Aortic smooth muscle cell (primary cell): ENCODE measurements at places on chromosomes 6 and 20. TPM values are rescaled to one million over a fixed set of nuclear protein-coding genes. Genes with fewer than 3 reads are reported as not detected.

The SOX4 gene
- total RNA-seq = 16.2 and 21.3 TPM in 2 replicates

The MTRF1L gene
- total RNA-seq = 23.1 and 33.3 TPM in 2 replicates

The WFDC12 gene
- total RNA-seq = not detected in 2 replicates

The TDRD6 gene
- 0.12 and 0.13 TPM in 2 replicates for total RNA-seq

The EYA4 gene
- total RNA-seq = 0.12 and 0.13 TPM in 2 replicates

The GFRAL gene
- total RNA-seq = not detected in 2 replicates

The HAO1 gene
- not detected in 2 replicates for total RNA-seq

The ENPP5 gene
- total RNA-seq = 0.87 and 4.5 TPM in 2 replicates

The MYCT1 gene
- 3.7 and 4.1 TPM in 2 replicates for total RNA-seq

The LY6G6C gene
- total RNA-seq = not detected in 2 replicates

The THEMIS gene
- total RNA-seq = not detected in 2 replicates

The TMEM63B gene
- 19.4 and 21.5 TPM in 2 replicates for total RNA-seq

The FAM162B gene
- 0.40 TPM in 1 of 2 replicates, not detected in the other for total RNA-seq

The ZBTB24 gene
- total RNA-seq = 5.4 and 6.2 TPM in 2 replicates

The HMGCLL1 gene
- not detected in 2 replicates for total RNA-seq

The GSTA2 gene
- total RNA-seq = not detected in 2 replicates

The STMND1 gene
- not detected in 2 replicates for total RNA-seq

The PDYN gene
- under 0.01 TPM in 1 of 2 replicates, not detected in the other for total RNA-seq

The MUCL3 gene
- not detected in 2 replicates for total RNA-seq

The TMEM200A gene
- 71.9 and 102 TPM in 2 replicates for total RNA-seq

The CPNE5 gene
- total RNA-seq = 0.31 and 0.40 TPM in 2 replicates

The CALHM4 gene
- total RNA-seq = not detected in 2 replicates

The BNIP5 gene
- not detected in 2 replicates for total RNA-seq

The BTNL2 gene
- not detected in 2 replicates for total RNA-seq

The TFAP2D gene
- 0.25 and 0.26 TPM in 2 replicates for total RNA-seq

The PSMB1 gene
- 319 and 323 TPM in 2 replicates for total RNA-seq

The ASIP gene
- total RNA-seq = not detected in 2 replicates

The OR12D3 gene
- not detected in 2 replicates for total RNA-seq

The HLA-DMB gene
- total RNA-seq = 0.13 TPM in 1 of 2 replicates, not detected in the other

The GMPR gene
- total RNA-seq = 37.7 and 40.8 TPM in 2 replicates
